ENCODE measurements at places on chromosomes 11 and 22. TPM values are rescaled to one million over a fixed set of nuclear protein-coding genes. Genes with fewer than 3 reads are reported as not detected.

- no peak for DNase-seq
Measured at GRCh38 chr11:95698676-95699557, 90.7 kb downstream of the FAM76B start.

- DNase-seq: no peak
Measured at GRCh38 chr22:41922328-41922727, 4.3 kb downstream of the TNFRSF13C start.

DNA sequence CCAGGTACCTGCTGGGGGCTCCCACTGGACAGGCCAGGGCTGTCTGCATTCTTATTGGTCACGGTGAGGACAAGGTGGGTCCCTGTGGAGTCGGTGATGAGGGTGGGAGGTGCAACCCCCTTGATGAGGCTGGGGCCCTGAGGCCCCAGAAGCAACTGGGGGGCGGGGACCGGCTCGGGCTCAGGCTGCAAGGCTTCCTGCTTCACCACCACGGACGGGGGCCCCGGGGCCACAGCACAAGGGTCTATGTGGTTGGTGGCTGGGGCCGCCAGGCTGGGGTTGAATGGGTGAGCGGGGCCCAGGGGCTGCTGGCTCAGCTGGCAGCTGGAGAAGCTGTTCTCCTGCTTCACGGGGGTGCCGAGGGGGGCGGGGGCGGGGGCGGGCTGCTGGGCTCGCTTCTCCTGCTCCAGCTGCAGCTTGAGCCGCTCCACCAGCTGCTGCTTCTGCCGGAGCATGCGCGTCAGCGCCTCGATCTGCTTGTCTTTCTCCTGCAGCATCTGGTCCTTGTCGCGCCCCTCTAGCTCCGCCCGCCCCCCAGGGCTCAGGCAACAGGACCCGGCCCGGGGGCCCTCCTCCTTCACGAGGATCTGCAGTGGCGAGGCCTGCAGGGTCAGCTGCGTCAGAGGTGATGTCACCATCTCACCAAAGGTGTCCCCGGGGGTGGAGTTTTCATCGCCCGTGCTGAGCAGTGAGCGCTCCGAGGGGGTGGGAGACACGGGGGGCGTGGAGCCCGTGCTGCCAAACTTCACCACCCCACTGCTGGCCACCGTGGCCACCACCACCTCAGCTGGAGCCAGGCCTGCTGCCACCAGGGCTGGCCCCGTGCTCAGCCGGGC is 48.2 kb downstream of the SGSM3 start:
- no peak for DNase-seq

GRCh38 chr11:6646576-6646917 is 9.1 kb downstream of the DCHS1 start:
- DNase-seq: no peak

- no peak for DNase-seq
Measured at GRCh38 chr11:46991391-46991790, 54.8 kb downstream of the CSTPP1 start.

DNA sequence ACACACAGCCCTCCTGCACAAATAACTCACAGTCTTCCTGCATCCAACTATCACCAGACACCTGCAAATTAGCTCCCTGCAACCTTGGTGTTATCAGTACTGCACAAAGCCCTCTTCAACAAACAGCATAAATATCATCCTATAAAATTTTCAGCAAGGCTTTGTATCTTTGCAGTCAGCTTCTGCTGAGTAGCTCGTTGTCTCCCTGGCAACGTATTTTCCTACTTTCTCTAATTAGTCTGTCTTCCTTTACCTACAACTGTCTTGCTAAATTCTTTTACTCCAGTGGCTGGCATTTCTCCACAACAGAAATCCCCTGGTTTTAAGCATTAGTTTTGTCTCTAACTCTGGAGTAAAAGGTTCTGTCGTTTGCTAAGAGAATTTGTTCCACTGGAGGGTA is 3.9 kb downstream of the OR8D4 start:
- no peak for DNase-seq

GRCh38 chr11:46686886-46687795 is 13.3 kb downstream of the ARHGAP1 start:
- DNase-seq: no peak

GRCh38 chr22:36860017-36860416 is 789 bp upstream of the NCF4 start:
- DNase-seq: no peak

GRCh38 chr22:46657996-46658947 is 38.1 kb downstream of the GRAMD4 start:
- DNase-seq: no peak

GRCh38 chr11:69843529-69843921 is 24.3 kb upstream of the FGF3 start:
- no peak for DNase-seq

- no peak for DNase-seq
Measured at GRCh38 chr22:46687048-46687444, 51.0 kb downstream of the CERK start.

DNA sequence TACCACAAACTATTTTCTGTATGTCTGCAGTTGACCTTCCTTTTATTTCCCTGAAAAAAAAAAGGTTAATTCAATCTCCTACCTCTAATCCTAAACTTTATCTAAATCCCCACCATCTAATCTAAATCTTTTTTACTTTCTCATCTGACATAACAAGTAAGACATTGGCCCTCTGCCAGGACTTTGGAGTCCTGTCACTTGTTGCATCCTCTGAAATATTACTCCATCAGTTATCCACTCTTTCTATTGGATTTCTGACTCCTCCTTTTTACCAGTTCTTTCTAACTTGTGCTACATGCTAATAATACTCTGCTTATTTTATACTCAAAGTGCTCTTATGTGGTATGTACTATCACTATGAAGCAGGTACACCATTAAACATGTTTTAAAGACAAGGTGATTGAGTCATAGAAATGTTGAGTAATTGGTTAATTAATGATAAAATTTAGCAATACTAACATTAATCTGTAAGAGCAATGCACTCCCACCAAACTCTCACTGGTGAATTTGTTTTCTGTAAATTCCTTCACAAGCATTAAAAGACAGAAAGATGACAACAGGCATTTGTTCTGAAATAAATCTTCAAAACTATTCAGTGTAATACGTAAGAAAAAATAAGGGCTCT is 914.2 kb upstream of the RAG2 start:
- no peak for DNase-seq

DNA sequence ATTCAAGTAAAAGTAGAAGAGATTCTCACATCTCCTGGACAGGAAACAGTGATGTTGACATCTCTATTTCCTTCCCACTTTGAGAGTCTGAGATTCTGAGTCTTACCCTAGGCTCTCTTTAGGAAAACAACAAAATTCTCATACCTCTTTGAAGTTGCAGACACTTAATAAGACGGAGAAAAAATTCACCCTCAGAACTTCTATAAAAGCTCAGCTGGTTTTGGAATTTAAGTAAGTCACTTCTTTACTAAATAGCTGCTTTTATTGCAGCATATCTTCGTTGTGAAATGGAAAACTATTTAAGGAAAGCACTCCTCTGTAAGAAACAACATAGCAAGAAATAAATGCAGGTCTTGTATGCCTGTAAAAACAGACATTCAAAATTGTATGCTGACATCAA is 79.1 kb downstream of the MSANTD4 start:
- DNase-seq: no peak

- no peak for DNase-seq
Measured at GRCh38 chr22:22830957-22831688, 56.5 kb upstream of the IGLL5 start.

- no peak for DNase-seq
Measured at GRCh38 chr11:113581713-113582112, 106.5 kb upstream of the DRD2 start.

Gene ZNRF3
- total RNA-seq: 1.7 TPM

Gene LRRC56
- total RNA-seq: 2.8 TPM

Gene B3GAT1
- total RNA-seq: 0.23 TPM

Gene OR5B21
- 0.66 TPM for total RNA-seq

Gene PARVA
- not detected for total RNA-seq

Gene TUBA8
- total RNA-seq: 1.1 TPM

Gene PNPLA3
- 0.39 TPM for total RNA-seq

Gene ABTB2
- 0.27 TPM for total RNA-seq

Gene WBP2NL
- total RNA-seq: 0.47 TPM

Gene SYT12
- 0.05 TPM for total RNA-seq

Gene KCNJ5
- not detected for total RNA-seq

Data from activated naive CD4-positive, alpha-beta T cell treated with anti-CD3 and anti-CD28 coated beads, Interleukin-2, amount 50 U/mL, for 72 hours (primary cell).